ENCODE measurements at places on chromosomes 4 and X.

GRCh38 chrX:78979789-78980464 lies 34.7 kb downstream of the P2RY10 start:
- no peak for DNase-seq

DNA sequence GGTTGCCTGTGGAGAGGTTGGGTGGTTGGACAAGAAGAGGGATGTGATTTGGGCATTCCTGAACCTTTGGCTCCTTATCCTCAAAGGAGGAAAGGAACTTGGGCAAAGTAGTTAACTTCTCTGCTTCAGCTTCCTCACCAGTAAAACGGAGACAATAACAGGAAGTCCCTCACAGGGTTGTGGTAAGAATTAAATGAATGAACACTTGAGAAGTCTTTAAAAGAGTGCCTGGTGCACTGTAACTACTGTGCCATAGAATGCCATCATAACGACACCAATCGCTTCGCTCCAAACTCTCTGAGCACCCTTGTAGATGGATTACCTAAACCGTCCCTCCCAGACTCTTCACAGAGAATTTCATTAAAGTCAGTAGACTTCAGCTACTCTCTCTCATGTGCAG lies 10.5 kb downstream of the ZCCHC18 start:
- DNase-seq, result no peak

DNA sequence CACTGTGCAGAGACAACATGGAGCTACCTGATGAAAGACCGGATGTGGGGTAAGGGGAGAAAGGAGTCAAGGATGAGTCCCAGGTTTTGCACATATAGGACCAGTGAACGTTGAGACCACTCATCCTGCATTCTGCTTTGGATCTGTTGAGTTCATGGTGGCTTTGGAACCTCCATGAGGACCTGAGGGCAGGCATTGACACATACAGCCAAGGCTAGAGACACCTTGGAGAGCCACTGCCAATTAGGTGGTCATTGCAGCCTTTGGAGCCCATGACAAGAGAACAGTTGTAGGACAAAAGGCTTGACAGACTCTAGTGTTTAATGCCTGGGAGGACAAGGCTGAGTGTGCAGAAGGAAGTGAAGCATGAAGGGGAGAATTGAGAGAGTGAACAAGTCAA lies 87.9 kb downstream of the STK32B start:
- no peak for DNase-seq

DNA sequence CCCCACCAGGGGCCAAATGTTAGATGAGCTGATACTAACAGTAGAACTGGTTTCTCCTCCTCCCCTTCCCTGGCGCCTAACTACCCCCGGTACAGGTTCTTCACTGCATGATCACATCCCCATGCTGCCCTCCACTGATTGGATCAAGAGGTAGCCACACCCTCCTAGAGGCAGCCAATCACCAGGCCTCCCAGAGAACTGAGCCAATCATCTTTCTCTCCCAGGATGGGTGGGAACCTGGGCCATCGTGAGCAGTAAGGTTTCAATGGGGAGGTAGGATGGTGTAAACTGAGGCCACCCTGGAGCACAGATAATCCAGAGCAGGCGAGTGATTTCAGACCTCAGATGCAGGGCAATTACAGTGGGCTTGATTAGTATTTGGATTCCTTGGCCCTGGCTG lies 64.2 kb downstream of the PPP2R2C start:
- DNase-seq, result no peak

GRCh38 chrX:73182502-73183114 lies 32.0 kb downstream of the NAP1L2 start:
- no peak for DNase-seq

DNA sequence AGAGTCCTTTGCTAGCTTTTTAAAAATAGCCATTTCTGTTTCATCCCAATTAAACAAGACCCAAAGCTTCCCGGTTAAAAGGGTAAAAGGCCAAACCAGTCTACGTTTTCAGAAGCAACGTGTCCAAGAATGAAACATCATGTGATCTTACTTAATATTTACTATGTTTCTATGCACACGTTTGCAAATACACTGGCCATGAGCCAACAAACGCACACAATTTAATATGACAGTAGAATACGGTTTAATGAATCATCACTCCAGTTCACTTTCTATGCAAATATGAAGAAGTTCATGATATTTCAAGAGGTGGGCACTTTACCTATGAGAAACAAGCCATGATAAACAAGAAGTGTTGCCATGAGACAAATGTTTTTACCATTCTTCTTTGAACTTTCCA lies 4.3 kb downstream of the NR0B1 start:
- DNase-seq, result no peak

GRCh38 chr4:56990109-56990905 lies 11.6 kb downstream of the POLR2B start:
- DNase-seq, result no peak

- no peak for DNase-seq
Measured at GRCh38 chr4:64882311-64883086, 473.2 kb upstream of the TECRL start.

GRCh38 chrX:70049925-70050324 lies at the start of gene AWAT2:
Gene AWAT2 (minus strand): TSS chrX:70049938. CDS start chrX:70049932, 6 bp downstream.
- no peak for DNase-seq

Measured in stimulated activated CD4-positive, alpha-beta T cell treated with anti-CD3 and anti-CD28 coated beads, Interleukin-1b, Interleukin-23, amount 100 ng/mL, for 48 hours (primary cell).